ENCODE measurements at places on chromosomes 7 and 10.

- DNase-seq, result no peak
Observed at GRCh38 chr10:87927091-87927490, 63.7 kb downstream of the PTEN start.

- no peak for DNase-seq
Observed at GRCh38 chr10:44929356-44930255, 18.5 kb downstream of the TMEM72 start.

- no peak for DNase-seq
Observed at GRCh38 chr7:8120390-8121058, 141.4 kb downstream of the ICA1 start.

- peak; percentile 60 for DNase-seq
Observed at GRCh38 chr10:89163265-89163995, 43.7 kb downstream of the CH25H start.

DNA sequence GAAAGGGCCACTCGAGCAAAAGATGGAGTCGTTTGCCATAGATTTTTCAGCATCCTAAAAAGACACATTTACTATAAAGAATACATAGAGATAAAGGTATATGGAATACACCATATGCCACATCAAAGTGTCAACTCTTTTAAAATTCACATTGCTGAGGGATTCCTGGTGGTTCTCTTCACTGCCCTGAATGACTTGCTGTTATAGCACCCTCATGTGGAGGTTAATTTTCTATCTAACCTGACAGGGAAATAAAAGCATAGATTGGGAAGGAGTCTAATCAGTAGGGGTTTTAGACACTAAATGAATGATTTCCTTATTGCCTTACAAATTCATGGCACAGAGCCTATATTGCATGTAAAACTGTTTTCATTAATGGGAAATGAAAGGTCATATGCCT lies 25.9 kb downstream of the DNAH11 start:
- DNase-seq, result no peak

- DNase-seq, result no peak
Observed at GRCh38 chr7:117550625-117551024, 70.8 kb downstream of the CFTR start.

DNA sequence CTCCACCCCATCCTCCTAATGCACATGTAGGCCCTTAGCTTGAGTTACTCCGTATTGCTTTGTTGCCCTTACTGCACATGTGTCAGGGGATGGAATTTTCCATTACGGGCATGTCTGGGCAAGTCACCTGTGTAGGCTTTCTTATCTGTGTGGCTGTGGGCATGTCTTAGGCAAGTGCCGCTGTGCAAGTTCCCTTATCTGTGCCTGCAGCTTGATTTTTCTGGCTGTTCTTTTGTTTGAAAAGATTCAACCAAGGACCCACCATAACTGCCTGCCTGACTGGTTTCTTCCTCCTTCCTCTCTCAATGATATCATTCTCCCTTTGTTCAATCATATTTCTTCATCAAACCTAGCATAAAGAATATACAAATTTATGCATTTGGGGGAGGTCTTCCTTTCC lies 88.5 kb downstream of the AKR1D1 start:
- DNase-seq, result no peak

- DNase-seq, result peak; percentile 34
Observed at GRCh38 chr10:12507165-12507850, 158.0 kb downstream of the CAMK1D start.

DNA sequence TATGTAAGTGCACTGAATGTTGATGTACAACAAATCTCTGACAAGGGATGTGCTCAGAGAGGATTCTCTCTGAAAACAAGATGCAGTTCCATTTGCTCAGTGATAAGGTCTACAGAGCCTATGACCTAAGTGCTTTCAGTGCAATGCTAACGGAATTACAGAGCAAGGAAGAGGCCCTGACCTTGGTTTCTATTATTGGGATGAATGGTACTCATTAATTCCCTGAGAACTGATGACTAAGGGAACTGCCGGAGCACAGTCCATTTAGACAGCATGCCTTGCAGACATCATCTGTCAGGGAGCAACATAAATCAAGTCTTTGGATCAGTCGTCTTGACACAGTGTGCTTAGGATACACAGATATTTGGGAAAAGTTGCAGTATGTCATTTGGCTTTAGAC lies 340.8 kb downstream of the PHTF2 start:
- no peak for DNase-seq

DNA sequence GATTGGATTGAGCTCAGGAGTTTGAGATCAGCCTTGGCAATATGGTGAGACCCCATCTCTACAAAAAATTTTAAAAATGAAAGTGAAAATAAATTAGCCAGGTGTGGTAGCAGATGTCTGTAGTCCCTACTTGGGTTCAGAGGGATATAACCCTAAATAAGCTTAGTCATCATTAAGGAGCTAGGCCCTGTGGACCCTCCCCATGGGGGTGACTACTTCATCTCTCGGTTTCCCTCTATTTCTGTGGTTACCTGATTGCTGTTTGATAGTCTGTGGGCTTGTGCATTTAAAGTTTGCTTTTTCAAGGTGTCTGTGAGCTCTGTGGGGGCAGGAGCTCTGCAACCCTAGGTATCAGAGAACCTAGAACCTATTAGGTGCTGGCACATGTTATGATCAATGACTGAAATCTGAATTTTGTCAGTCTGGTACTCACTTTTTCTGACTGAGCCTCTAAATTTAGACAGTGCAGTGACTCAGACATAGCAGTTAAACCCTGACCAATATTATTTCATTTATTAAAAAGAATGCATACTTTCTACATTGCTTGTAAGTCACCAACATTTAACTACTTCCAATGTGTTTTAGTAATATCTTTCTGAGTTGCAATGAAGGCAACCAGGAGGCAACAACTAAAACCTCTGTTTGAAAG lies 8.1 kb upstream of the CUZD1 start:
- DNase-seq, result no peak

- no peak for DNase-seq
Observed at GRCh38 chr10:34217524-34217923, 597.6 kb downstream of the PARD3 start.

GRCh38 chr10:28396331-28396730 lies 93.5 kb upstream of the MPP7 start:
- no peak for DNase-seq

DNA sequence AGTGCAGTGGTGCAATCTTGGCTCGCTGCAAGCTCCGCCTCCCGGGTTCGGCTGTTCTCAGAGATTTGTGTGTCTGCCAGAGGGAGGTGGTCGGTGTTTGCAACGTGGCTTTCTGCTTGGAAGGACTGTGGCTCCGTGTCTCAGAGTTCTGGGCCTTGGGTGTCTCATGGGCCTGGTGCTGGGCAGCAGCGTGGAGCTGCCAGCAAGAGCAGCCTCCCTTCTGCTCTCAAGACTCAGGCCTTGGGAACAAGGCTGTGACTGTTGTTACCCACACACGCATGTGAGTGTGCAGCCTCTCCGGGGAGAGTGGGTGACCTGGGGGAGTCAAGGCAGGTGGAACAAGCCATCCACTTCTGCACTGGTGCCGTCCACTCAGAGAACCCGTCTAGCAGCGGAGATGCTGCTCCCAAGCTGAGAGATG lies 52.0 kb downstream of the VIPR2 start:
- no peak for DNase-seq

DNA sequence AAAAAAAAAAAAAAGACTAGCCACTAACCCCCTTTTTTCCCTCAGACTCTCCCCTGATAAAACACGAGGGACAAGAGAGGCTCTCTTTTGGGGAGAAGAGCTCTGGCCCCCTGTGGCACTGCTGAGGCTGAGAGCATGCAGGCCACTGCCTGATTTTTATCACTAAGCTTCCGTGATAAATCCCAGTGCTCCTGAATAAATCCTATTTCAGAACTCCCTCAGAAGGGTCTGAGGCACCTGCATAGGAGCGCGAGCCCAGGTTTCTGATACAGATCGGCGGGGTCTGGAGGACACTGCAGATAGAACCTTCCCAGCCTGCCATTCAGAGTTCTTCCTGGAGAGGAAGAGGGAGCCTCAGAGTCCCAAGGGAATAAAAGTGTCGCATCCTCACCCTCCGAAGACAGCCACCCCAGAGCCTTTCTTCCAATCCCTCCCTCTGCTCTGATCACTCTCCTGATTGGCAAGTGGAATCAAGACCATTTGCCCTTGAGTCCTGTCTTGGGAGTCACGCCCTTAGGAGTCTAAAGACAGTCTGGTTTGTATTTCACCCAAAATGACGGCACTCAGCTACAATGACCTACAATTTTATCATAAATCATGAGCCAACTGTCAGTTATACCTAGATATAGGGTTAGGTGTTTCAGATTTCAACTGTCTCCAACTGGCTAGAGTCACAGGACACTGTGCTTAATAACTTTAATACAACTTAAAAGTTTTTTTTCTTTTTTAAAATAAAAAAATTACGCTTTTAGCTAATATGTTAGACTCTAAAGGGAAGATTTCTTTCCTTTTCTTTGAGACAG lies 153.5 kb downstream of the RNF216 start:
- DNase-seq, result no peak

- DNase-seq, result no peak
Observed at GRCh38 chr10:74330646-74331045, 179.6 kb downstream of the ADK start.

- no peak for DNase-seq
Observed at GRCh38 chr10:71816936-71817618, 34.0 kb downstream of the PSAP start.

DNA sequence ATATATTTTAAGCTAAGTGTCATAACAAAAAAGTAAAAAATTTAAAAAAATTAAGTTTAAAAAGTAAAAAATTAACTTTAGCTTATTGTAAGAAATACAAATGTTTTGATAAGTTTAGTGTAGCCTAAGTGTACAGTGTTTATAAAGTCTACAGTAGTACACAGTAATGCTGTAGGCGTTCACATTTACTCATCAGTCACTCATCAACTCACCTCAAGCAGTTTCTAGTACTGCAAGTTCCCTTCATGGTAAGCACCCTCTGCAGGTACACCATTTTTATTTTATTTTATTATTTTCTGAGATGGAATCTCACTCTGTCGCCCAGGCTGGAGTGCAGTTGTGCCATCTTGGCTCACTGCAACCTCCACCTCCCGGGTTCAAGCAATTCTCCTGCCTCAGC lies 316.0 kb downstream of the FGFR2 start:
- DNase-seq, result no peak

DNA sequence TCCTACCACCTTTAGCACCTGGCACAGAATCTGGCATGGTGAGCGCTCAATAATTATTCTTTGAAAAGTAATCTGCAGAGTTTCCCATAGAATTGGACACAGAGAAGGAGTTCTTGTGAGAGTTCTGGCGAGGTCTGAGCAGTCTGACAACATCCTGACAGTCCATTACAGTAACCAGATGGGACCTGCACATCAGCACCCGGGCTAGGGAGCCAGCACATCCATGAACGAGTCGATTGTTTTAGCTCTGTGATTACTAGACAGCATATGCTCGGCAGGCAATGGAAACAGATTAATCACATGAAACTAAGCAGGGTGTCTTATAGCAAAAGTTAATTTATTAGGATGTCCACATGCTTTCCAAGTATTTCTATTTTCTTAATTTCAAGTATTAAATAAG lies 96.7 kb downstream of the SEMA3D start:
- no peak for DNase-seq

DNA sequence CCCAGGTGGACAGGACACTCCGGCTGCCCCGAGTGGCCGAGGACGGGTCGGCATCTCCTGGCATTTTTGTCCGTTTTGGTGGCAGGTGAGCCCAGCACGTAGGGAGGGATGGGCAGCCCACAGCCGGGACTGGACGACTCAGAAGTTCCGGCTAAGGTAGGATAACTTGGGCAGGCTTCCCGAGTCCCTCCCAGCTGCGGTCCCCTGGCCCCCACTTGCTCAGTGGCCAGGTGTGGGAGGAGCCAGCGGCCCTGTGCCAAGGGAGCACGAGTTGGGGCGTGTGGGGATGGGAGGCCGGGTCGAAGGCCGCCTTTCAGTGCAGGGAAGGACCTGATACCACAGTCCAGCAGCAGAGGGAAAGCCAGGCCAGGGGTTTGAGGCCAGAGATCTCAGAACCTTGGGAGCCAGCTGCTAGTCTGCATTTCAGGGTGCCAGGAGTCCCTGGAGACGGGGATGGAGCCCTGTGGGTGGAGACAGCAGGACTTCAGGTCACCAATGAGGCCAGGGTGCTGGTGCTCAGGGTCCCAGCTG lies 58.5 kb downstream of the PWWP2B start:
- DNase-seq, result no peak

DNA sequence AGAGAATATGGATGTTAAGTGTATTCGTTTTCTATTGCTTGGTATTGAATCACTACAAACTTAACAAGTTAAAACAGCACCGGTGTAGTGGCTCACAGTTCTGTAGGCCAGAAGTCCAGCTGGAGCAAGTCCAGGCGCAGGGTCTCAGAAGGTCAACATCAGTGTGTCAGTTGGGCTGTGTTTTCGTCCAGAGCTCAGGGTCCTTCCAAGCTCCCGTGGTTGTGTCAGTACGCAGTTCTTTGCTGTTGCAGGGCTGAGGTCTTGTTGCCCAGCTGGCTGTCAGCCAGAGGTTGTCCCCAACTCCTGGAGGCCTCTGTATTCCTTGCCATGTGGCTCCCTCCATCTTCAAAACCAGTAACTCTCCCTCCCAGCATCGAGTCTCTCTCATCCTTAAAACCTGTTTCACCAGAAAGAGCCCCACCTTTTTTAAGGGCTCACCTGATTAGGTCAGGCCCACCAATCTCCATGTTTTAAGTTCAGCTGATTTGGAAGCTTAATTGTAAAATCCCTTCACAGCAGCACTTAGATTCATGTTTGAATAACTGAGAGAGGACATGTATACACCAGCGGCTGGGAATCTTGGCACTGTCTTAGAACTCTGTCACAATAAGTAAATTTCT lies 26.8 kb downstream of the ACADSB start:
- DNase-seq, result no peak

GRCh38 chr10:77702166-77702565 lies 64.6 kb upstream of the KCNMA1 start:
- DNase-seq, result no peak

DNA sequence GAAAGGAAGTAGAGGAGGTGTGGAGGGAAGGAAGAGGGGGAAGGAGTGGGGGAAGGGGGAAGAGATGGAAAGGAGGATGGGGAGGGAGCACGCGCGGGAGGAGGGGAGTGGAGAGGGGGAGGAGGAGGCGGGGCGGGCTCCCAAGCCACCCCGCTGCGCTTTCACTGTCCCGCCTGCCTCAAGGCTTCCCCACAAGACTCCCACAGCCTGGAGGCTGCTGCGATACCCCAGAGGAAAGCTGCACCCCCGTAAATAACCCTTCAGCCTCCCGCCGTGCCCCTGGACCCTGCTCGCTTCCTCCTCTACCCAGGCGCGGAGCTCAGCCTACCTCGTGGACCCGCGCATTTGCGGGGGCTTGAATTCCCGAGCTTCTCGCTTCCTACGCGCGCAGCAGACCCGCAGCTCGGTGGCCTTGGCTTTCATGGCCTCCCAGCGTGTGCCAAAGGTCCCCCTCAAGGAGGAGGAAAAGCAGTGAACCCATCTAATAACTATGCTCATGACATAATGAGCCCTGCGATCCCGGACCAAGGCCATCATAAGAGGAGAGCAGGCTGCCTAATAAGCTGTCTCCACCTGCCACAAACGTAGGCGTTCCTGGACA lies at the start of gene C10orf67:
TSS of gene C10orf67 (minus strand) at position 557 of the 601 bp plus-strand sequence. CDS start at position 534, 23 bp downstream.
- DNase-seq, result no peak

- DNase-seq, result no peak
Observed at GRCh38 chr10:117410557-117410956, 35.3 kb upstream of the PDZD8 start.

- no peak for DNase-seq
Observed at GRCh38 chr7:77747178-77747577, 50.9 kb downstream of the RSBN1L start.

Measured in stimulated activated CD8-positive, alpha-beta memory T cell treated with anti-CD3 and anti-CD28 coated beads, Interleukin-4, amount 100 ng/mL, for 48 hours (primary cell).